Stimulated activated CD4-positive, alpha-beta T cell treated with anti-CD3 and anti-CD28 coated beads, Interleukin-4, amount 100 ng/mL, for 1 hour (primary cell): ENCODE measurements at places on chromosomes 7 and 10.

GRCh38 chr7:135928136-135928535 is 49.0 kb downstream of the MTPN start:
- DNase-seq = no peak

DNA sequence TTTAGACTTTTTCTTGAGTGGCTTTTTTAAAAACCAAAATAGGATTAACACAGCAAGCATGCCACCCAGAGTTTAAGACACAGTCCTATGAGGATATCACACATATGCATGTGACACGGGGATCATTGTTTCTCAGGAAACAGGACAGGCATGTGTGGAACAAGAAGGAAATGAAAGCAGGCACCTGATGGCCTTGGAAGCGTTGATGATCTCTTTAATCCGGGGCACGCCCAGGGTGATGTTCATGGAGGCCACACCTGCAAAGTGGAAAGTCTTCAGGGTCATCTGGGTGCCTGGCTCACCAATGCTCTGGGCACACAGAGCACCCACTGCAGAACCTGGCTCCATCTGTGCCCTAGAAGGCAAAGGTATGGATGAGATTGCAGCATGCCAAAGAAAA is 44.3 kb downstream of the POLR3A start:
- DNase-seq = no peak

DNA sequence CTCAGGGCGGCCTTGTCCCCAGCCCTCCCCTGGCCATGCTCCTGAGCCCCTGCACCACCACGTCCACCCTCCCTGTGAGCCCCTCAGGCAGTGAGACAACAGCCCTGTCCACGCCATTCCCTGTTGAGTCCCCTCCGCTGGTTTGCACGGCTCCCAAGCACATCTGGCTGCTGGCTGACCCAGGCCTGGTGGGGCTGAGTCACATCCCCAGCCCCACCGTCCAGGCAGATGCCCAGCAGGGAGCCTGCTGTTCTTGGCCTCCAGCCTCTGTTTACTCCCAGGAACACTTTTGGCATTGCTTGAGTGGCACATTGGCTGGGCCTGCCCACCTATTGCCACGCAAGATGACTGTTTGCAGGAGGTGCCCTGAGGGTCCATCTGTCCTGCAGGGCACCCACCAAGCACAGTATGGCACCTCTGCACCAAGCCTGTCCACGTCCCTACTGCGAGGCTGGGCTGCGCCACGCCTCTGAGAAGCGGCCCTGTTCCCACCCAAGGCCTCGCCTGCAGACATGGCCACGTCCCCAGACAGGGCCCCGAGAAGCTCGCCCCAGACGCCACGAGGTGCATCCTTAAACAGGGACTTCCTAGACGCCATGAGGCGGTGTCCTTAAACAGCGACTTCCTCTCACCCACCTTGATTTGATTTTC is 48.4 kb upstream of the INPP5A start:
- DNase-seq = no peak

DNA sequence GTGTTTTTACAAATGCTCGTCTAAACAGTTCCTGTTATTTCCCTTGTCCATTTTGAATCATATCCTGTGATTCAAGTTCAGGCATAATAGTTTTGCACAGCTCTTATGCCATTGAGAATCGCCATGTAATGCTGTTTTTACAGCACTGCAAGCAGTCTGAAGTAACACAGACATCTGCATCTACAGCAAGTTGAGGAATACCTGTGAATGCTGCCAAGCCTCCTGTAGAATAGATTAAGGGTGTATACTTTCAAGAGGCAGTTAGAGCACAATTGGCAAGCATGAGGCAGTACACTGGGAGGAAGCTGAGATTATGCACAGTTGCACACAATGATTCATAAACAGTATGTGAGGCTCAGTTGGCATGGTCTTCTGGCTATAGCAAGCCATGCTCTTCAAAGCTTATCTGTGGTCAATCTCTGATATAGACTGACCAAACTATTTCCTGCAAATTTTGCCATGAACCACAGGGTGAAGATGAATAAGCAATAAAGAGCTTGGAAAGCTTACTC is 121.9 kb upstream of the AKR1E2 start:
- DNase-seq = no peak

GRCh38 chr7:1079546-1079945 is 8.4 kb upstream of the GPER1 start:
- no peak for DNase-seq

DNA sequence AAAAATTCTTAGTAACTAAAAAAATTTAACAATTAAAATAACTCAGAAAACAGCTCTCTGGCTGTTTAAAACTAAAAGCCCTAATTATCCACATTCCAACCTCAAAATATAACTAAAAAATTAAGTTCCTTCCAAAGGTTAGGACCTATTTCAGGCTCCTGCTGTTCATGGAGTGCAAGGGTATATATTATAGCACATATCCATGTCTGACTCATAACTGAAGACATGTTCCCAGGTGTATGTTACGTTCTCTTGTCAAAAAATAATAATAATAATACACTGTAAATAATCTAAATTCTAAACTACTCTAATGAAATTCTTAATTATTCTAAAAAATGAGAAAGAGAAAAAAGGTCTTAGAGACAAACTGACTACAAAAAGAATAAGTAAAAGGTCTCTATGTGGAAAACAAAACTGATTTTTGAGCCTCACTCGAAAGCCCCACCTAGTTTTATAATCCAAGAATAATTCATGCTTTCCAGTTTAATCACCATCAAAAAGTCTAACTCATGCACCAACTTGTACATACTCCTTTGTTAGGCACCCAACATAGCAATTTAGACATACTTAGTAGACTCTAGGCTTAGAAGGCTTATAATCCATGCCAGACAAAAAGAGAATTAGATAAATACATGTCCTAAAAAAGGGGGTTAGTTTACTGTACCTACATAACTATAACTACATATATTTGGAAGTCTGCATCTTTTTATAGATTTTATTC is 171.4 kb downstream of the KMT2E start:
- DNase-seq = no peak

DNA sequence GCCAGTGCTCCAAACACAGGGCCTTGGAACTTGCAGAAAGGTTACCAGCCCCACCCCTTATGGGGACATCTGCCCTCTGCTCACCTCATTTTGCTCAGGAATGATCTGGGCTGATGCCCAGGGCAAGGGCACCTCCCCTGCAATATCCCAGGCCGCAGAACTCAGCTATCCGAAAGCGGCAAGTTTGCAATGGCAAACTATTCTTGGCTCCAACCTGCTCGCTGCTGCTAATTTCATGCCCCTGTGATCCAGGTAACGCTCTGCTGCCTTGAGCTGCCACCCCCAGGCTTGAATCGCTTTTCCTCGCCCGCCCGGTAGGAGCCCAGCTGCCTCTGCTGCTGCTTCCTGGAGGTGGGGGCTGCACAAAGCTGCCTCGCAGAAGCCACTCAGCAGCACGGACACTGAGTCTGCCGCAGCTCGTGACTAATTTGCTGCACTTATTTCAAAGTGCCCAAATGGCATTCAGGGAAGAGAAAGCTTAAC is 18.2 kb downstream of the SLC29A3 start:
- DNase-seq = no peak

DNA sequence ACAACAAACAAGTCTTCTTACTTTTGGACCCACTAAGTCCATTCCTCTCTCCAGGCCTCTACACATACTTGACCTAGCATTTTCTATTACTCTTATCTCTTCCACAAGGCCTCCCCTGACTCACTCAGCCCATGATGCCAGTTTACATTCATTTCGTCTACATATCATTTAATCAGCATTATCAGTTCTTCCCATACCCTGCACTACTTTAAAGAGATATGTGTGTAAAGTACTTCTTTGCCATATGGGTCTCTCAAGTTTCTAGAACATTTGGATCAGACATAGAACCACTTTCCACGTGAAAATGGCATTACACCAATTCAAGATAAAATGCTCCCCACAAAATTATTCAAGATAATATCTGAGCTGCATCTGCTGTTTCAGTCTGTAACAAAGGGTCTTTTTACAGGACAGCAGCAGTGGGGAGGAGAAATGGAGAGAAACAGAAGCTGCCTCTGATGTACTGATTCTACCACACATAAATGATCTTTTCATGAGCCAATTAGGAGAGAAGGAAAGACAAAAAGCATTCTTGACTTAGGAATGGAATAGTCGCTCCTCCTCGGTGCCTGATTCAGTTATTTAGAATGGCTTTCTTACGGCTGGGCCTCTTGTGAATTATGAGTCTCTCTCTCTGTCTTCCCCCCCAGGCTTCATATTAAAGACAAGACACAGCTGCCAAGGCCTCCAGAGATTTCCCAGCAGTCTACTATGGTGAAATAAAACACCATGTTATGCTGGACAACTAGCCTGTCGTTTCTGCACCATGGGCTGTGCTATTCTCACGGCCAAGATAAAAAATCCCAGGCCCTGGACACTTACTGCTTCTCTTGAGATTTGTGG is 46.9 kb upstream of the SEPTIN7 start:
- no peak for DNase-seq

DNA sequence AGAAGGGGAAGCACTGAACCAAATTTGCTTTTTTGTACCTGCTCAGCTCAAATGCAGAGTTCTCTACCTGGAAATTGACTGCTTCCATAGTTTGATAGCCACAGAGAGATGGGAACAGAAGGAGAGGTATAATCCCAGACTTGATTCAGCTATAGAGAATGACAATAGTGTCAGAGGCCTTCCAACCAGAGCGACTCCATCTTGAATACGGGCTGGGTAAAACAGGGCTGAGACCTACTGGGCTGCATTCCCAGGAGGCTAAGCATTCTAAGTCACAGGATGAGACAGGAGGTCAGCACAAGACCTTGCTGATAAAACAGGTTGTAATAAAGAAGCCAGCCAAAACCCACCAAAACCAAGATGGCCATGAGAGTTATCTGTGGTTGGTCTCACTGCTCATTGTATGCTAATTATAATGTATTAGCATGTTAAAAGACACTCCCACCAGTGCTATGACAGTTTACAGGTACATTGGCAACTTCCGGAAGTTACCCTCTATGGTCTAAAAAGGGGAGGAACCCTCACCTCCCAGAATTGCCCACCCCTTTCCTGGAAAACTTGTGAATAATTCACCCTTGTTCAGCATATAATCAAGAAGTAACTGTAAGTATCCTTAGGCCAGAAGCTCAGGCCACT is 42.7 kb upstream of the ATRNL1 start:
- DNase-seq = no peak

GRCh38 chr7:66267249-66267648 is 62.1 kb downstream of the TPST1 start:
- no peak for DNase-seq

- no peak for DNase-seq
These were observed 109.0 kb downstream of the LRMDA start for GRCh38 chr10:75540357-75540966.

DNA sequence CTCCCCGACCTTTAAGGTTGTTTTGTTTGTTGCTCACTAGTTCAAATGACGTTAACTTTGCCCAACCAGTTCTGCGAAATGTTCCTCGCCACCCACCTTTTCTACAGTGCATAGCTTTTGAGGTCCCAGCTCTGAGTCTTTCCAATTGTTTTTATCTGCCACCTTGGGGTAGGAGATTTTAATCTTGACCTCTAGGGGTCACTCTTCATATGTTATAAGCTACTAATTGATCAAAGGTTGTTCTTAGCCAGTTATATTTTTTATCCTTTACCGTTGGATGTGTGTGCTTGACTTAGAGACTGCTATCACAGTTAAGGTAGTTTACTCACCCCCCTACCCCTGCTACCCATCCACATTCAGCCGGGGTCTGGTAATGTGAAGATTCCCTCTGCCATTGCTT is 372.4 kb downstream of the SUGCT start:
- no peak for DNase-seq

DNA sequence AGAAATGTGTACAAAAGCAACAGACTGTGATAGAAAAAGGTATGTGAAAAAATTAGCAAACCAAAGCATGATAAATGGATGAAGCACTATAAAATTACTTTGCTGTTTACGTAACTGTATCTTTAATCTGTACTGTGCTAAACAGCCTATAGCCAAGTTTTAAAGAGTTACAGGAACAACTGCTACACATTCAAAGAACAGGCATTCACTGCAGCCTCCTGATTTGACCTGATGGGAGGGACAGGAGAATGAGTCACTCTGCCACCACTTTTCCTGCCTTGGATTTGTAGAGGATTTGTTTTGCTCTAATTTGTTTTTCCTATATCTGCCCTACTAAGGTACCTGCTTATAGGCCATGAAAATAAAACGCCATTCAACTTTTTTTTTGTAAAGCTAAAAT is 116.1 kb downstream of the FANK1 start:
- DNase-seq = no peak

GRCh38 chr10:66931949-66932343 is 6.1 kb downstream of the LRRTM3 start:
- no peak for DNase-seq

DNA sequence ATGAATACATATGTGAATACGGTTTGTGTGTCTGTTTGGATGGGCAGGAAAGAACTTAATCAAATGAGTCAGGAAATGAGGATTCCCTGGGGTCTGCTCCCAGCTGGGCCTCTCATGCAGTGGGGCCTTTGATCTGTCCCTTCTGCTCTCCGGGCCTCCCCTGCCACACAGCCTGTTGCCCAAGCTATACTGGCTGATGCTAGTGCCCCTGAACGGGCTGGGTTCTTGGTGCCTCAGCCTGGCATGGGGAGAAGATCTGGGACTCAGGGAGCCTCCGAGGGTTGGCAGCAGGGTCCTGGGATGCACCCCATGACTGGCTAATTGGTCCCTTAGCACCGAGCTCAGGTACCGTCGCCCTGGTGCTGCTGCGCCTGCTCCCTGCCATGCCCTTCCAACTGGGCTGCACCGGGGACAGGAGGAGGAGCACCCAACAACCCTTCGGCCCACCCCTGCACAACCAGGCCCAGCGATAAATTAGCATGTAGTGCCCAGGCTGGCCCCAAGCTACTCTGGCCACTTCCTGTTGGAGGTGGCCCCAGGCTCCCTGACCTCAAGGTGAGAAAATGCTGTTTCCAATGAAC is 59.9 kb upstream of the DUSP5 start:
- no peak for DNase-seq

- no peak for DNase-seq
These were observed 13.6 kb downstream of the GNG11 start for GRCh38 chr7:93935102-93935501.

- no peak for DNase-seq
These were observed 32.8 kb downstream of the ADRA2A start for GRCh38 chr10:111109501-111110242.

GRCh38 chr10:105195831-105196230 is 554.7 kb downstream of the SORCS3 start:
- DNase-seq = no peak

DNA sequence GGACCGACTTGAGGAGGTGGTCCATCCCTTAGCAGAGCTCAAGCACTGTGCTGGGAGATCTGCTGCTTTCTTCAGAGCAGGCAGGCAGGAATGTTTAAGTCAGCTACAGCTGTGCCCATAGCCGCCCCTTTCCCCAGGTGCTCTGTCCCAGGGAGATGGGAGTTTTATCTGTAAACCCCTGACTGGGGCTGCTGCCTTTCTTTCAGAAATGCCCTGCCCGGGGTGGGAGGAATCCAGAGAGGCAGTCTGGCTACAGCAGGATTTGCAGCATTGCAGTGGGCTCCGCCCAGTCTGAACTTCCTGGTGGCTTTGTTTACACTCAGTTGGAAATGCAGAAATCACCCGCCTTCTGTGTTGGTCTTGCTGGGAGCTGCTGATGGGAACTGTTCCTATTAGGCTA is 51.2 kb upstream of the SEMA3A start:
- no peak for DNase-seq
